ENCODE measurements at places on chromosomes 2 and 18.

GRCh38 chr2:10009811-10010781 is 33.3 kb upstream of the KLF11 start:
- peak; percentile 100 for DNase-seq

DNA sequence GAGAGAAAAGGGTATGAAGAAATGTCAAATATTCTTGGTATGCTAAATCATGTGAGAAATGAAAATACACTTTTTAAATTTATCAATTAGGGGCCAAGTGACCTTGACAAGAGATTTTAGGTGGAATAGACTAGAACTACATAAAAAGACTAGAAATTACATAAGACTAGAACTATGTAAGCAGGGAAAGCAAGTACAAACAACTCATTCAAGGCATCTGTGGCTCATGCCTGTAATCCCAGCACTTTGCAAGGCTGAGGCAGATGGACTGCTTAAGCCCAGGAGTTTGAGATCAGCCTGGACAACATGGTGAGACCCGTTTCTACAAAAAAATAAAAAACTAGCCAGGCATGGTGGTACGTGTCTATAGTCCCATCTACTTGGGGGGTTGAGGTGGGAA is 20.3 kb downstream of the SF3B1 start:
- DNase-seq = no peak

- DNase-seq = no peak
These were observed 39.4 kb downstream of the KIF5C start for GRCh38 chr2:148914463-148914862.

DNA sequence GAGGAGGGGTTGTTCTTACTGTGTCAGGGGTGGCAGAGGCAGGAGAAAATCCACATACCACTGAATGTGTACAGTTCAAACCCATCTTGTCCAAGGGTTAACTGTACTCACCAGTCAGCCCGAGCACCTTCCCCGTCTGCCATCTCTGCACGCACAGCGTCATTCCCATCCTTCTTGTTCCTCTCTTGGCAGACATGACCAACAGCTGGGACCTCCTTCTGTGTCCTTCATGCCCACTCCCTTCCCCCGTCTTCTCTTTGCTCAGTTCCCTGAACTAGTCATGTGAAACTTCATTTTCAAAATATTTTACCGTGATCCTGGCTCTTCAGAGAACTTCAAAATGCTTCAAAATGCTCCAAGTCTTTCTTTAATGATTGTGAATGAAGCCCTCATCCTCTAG is 92.0 kb downstream of the FARSB start:
- DNase-seq = no peak

GRCh38 chr2:185128346-185128745 is 530.0 kb downstream of the ZNF804A start:
- no peak for DNase-seq

- no peak for DNase-seq
These were observed 248.8 kb downstream of the HNMT start for GRCh38 chr2:138213084-138213483.

- DNase-seq = peak; percentile 75
These were observed 412 bp downstream of the OSBPL1A start for GRCh38 chr18:24397131-24397693.

DNA sequence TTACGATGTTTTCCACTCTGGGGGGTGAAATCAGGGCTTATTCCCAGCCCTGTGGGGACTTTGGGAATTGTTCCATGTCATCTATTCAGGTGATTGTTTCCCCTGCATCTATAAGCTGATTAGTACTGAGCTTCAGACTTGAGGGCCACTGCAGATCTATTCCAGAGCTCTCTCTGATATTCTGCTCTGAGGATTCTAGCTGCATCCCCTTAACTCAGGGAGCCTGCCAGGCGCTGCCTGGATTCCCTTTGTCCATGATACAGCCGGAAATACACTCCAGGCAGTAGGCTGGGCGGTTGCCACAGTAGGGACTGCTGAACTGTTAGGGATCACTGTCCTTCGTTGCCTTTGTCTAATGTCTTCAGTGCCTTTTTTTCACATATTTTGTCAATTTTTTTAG is 31.3 kb downstream of the PTRHD1 start:
- DNase-seq = no peak
